ENCODE measurements at places on chromosomes 7 and 10.

DNA sequence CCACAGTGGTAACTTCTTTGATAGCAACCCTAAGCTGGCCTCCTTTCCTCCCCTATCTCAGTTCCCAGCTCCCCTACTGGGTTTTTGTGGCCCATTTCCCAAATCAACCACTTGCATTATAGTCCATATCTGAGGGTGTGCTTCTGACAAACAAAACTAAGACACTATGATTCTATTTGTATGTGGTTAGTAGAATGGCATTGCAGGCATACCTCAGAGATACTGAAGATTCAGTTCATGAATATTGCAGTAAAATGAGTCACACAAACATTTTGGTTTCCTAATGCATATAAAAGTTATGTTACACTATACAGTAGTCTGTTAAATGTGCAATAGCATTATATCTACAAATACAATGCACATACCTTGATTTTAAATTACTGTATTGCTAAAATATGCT, 15.4 kb upstream of the TMEM243 start:
- no peak for DNase-seq

- DNase-seq = no peak
Measured at GRCh38 chr7:134458341-134458805, 527 bp downstream of the AKR1B1 start.

GRCh38 chr7:133477791-133478190, 224.9 kb downstream of the EXOC4 start:
- no peak for DNase-seq

GRCh38 chr10:12349629-12350166, 351 bp downstream of the CAMK1D start:
- no peak for DNase-seq

DNA sequence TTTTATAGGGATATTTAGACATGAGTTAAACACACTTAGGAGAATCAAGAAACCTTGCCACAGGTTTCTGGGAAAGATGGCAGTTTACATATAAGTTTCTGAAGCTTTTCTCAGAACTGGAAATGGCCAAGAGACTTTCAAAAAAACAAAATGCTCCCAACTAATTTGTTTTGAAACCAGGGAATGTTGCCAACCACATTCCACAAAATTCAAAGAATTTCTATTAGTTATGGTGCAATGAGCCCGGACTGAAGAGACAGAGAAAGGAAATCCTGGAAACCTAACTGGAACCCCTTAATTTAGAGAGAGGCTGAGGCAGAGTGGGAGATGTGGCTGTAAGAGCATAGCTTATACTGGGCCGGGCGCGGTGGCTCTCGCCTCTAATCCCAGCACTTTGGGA, 128.5 kb downstream of the PTEN start:
- DNase-seq = no peak

DNA sequence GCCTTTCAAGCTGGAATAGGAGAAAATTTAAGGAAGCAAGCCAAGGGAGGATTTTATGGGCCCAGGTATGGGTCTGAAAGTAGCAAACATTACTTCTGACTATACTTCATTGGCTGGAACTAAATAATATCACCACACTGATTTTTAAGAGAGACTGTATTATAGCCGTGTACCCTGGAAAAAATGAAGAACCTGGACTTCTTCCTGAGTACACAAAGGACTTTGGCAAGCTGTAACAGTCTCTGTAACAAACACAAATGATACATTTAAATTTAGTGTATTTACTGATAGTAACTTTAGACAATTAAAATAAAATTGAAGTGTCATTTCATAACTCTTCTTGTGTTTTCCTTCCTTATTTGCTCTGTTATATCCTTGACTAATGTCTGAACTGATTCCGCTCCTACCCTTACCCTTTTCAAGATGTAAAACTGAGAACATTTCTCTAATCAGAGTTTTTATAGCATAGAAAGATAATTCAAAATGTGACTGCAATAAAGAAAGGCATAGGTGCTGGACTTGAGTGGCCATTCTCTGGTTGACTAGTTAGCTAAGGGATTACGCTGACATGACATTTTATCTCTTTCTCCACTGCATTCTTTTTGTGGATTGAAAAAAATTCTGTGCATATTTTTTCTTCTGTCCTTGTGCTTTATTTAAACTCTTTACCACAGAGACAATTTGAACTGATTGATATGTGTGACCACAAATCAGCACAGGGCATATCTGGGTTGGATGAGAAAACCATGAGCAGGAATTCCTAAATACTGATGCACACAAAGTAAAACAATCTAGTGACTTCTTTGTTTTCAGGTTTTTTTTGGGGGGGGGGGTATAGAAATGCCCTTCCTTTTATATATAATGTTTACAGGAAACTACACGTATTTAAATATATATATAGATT, 349.7 kb downstream of the MDFIC start:
- no peak for DNase-seq

GRCh38 chr10:58712141-58712540, 199.5 kb downstream of the BICC1 start:
- DNase-seq = no peak

DNA sequence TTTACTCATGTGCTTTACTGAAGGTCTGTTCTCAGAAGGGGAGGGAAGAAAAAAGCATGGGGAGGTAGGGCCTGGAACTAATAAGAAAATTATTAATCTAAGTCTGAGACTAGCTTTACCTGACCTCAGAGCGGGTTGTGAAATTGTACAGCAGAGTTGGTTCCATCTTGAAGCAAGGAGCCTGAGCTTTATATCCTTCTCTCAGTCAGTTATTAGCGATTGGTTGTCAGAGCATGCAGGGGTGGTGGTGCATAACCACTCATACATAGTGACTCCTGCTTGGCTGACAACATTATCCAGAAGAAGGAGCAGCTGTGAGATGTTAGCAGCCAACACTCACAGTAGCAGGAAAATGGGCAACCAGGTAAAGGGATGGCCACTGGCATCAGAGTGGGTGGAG, 976.3 kb upstream of the LRRTM3 start:
- DNase-seq = no peak

DNA sequence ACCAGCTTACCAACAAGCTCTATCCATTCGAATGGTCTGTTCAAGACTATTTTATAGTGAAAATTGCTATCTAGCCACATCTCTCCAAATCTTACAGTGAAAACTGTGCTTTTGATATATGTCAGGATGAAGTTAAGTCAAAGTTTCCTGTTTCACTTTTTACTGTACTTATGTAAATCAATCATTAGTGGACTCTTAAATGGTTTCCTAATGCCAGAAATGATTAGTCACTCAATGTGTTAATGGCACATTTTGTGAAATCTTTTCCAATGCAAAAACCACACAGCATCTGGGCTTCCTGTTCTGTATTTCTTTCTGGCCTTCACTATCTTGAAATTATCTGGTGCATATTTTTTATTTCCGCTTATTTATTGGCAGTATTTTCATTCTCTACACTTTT, 87.3 kb upstream of the STEAP1B start:
- DNase-seq = no peak

DNA sequence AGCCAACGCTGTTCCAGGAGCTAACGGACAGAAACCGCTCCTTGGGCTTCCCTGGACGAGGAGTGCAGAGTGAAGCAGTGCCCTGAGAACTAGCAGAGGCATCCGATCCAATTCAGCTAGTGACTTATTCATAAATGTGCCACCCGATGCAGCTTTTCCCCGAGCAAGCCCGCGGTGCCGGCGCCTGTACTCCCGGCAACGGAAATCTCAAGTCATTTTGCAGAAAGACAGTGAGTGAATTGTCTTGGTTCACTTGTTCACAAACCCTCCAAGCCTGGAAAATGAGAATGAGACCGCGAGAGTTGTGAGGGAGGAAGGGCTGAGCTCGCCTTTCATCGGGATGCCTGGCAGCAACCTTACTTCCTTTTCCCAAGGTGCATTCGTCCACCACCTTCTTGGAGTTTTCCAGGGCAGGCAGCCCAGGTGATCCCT, 87.5 kb downstream of the COBL start:
- no peak for DNase-seq

DNA sequence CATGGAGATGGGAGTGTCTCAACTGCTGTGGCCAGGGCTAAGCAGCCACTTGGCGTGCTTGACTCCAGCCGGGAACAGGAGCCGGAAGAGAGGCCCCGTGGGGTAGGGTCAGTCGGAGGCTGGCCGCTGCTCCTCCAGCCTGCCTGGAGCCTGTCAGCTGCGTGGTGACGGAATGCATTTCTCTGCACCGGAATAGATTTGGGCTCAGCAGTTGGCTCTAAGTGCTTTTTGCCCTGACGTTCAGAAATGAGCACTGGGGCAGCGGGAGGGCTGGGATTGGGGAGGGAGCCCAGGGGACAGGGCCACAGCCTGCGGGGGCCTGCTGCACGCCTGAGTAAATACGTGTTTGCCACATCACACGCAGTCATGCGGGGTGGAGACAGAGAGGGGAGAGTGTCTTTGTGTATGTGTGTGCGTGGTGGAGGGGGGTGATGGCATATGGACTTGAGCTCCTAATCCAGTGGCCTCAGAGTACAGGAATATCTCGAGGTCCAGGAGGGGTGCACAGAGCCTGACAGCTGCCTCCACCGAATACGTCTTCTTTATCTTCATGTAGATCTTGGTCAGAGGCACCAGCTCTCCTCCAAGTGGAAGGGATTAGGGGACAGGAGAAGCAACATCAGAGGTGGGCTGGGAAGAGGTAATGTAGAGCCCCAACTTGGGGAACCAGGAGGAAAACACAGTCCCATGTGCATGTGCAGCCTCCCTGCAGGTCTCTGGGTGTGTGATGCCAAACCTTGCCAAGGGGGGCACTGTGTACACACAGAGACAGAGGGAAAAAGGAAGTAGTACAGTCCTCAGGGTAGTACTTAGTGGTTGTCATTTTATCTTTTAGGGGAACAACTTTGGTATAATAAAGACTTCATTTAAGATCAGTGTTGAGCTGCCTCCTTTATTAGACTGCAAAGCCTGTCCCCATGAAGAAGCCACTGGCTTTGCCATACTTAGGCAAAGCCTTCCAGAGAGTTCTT, 151.4 kb downstream of the CDH23 start:
- DNase-seq = no peak

GRCh38 chr10:121935702-121936101, 7.9 kb upstream of the ATE1 start:
- no peak for DNase-seq

DNA sequence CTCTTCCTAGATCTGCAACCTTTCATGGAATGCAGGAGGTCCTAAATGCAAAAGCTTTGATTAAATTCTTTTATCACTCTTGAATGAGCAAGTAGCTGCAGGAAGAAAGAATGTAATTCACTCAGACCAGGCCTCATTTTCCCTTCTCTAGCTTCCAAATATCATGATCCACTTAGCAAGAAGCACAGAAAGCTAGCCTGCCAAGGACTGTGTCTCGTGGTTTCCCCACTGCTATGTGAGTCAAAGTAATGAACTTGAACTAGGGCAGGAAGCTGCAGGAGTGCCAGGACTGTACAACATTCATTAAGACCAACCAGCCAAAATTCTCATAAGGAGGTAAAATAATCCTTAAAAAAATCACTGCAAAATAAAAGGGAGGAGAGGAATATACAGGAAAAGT, 379.2 kb downstream of the CALN1 start:
- DNase-seq = no peak

DNA sequence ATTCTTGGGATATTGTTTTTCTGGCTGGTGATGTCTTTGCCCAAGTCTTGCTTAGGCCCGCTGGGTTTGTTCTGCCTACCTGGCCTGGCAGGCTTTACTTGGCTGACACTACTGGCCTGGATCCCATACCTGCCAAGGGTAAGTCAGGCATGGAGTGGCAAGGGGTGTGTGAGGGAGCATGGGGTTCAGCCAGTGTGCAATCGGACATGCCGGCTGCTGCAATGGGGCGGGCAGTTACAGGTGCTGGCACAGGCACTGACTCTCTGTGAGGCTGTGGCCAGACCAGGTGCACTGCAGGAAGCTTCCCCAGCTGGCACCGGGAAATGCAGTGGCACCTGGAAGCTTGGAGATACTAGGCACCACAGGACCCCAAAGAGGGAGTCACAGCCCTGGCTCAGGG, 168.4 kb downstream of the PON1 start:
- no peak for DNase-seq

- no peak for DNase-seq
Measured at GRCh38 chr10:88800152-88801125, 2.1 kb upstream of the LIPM start.

- DNase-seq = no peak
Measured at GRCh38 chr7:73707045-73707631, 12.3 kb downstream of the STX1A start.

- no peak for DNase-seq
Measured at GRCh38 chr10:48568131-48568530, 36.7 kb downstream of the ARHGAP22 start.

DNA sequence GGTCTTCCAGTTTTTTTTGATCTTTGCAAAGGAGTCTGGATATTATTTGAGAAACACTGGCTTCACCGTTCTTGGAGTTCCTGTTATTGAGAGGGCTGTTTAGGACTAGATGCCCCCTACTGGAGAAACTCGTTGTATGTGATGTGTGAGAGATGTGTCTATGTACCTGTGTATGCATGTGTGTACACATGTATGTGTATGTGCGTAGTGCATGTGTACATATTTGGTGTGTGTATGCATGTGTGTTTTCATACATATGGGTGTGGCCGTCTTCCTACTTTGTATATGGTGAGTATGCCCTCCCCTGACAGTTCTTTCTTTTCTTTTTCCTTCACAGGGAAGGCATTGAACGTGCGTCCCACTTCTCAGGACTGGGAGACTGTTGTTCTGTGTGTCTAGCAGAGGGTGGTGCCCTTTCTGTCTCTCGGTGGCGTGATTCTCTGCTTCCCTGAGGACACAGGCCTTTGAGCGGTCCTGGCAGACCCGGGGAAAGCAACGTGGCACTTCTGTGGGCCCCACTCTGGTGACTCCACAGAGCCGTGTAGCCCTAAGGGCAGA, 3.0 kb upstream of the CALHM3 start:
- no peak for DNase-seq

DNA sequence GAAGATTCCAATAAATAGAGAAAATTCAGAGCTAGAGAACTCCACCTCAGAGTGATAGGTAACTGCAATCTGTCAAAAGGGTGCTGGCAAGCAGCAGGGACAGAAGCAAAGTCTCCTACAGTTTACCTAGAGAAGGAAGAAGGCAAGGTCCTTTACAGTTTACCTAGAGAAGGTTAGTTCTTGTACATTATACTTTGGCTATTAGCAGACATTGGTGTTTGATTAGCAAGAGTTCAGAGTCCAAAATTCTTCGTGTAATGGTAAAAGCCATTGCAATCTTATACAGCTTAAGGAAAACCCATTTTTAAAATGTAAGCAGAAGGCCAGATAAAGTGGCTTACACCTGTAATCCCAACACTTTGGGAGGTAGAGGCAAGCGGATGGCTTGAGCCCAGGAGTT, 45.9 kb downstream of the SLC25A13 start:
- no peak for DNase-seq
